ENCODE measurements at places on chromosomes 4 and X.
A peak's percentile ranks its signal among the peaks of the same experiment; 100 is the strongest.

- DNase-seq: no peak
These were observed 106.0 kb upstream of the GRXCR1 start for GRCh38 chr4:42786350-42787078.

- no peak for DNase-seq
These were observed 74.5 kb downstream of the NR3C2 start for GRCh38 chr4:148367756-148368155.

- DNase-seq: no peak
These were observed 2024.0 kb downstream of the PCDH7 start for GRCh38 chr4:32744211-32744610.

DNA sequence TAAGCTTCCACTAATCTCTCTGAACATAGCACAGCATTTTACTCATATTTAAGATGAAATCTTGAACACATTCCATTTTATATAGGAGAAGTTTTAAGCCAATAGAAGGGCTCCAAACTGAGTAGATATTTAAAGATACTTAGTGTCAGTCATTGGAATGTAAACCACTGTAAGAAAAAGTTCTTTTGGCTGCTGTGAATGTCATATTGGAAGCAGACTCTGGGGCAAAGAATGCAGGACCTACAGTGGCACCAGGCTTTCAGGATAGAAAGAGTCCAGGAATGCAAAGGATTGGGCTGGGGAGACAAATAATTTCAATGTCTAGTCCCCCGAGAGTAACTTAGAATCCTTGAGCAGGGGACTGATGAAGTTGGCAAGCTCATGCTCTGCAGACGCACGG is 1047.7 kb downstream of the STIM2 start:
- DNase-seq: no peak

DNA sequence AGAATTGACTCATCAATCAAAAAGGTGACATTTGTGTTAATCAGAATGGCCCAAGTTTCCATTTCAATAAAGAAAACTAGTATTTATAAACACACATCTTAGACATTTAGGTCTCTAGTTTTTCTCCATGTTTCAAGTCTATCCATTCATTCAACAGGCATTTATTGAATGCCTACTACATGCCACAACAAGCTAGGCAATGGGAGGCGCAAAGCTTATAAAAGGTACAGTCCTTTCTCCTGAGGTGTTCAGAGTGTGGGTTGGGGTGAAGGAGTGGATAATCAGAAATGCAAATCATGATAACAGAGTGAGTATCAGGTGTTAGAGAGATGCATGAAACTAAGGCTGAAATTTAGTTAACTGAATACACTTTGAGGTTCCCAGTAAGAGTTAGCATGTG is 78.0 kb downstream of the HCCS start:
- DNase-seq: no peak

- DNase-seq: no peak
These were observed 33.6 kb downstream of the RASSF6 start for GRCh38 chr4:73586666-73587065.

DNA sequence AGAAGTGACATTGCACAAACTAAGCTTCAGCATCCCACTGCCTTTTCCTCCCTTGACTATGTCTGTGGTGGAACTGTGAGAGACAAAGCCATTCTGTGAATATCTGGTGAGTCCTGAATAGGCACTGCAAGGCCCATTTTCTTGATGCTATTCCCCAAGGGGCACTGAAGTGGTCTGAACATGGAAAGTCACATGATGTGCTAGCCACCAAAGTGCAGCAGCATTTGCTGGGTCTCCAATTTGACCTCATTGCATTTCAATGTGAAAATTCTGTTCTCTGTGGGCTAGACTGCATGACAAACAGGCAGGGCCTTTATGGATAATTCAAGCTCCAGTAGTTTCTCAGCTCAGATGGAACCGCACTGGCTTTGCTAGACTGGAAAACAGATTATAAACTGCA is 627.4 kb upstream of the BOD1L1 start:
- no peak for DNase-seq

- no peak for DNase-seq
These were observed 86.2 kb downstream of the PPEF1 start for GRCh38 chrX:18793601-18794089.

DNA sequence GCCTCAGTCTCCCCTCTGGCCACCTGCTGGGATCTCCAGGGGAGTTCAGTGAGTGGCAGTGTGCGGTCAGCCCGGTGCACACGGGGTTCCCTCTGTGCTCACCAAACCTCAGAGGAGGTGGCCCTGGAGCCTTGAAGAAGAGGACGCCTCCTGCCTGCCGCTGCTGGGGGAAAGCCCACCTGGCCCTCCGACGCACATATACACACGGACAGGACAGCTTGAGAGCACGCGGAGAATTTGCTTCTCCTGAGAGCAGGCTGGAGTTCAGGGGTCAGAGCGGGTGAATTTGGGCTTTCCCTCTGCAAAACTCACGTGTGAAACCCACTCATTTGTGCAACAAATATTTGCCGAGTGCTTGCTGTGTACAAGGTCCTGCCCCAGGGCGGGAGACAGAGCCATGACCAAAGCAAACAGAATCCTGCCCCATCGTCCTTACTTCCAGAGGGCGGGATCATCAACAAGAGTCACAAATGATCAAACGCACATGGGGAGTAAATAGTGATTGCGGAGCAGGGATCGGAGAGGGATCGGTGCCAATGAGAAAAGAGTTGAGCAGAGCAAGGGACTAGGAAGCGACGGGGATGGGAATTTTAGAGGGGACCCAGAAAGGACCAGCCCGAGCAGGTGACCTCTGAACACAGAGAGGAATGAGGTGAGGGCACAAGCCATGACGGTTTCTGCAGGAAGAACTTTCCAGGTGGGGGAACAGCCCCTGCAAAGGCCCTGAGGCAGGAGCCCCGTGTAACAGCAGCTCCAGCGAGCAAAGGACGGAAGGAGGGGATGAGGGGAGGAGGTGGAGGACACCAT is 17.6 kb downstream of the BLOC1S4 start:
- DNase-seq: no peak

DNA sequence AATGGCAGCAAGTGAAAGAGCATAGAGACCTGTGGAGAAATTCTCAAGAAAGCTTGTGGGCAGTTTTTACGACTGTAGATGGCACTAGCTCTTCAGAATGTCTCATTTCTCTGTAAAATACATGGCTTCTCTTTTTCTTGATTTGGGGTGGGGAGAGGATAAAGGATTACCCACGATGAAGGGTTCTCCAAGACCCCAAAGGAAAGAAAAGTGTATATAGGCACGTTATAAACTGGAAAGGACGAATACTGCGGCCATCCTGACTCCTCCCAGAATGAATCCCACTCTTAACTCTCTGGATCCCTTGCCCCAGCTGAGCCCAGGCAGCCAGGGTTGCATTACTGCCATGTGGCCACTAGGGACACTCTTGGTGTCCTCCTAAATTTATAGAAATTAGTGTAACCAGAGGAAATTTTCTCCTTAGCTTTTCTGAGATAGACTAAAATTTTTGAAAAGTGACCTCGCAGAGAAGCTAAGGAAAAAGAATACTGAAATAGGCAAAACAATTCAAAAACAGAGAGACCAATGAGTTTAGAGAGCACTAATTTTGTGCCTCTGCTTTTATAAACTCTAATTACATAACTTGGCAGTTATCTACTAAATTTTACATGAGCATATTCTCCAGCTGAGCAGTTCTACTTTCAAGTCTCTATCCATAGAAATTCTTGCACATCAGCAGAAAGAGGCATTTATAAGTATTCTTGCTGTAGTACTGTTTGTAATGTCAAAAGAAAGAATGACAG is 37.8 kb upstream of the PCDH19 start:
- DNase-seq: no peak

GRCh38 chr4:187972135-187972534 is 23.4 kb upstream of the ZFP42 start:
- no peak for DNase-seq

DNA sequence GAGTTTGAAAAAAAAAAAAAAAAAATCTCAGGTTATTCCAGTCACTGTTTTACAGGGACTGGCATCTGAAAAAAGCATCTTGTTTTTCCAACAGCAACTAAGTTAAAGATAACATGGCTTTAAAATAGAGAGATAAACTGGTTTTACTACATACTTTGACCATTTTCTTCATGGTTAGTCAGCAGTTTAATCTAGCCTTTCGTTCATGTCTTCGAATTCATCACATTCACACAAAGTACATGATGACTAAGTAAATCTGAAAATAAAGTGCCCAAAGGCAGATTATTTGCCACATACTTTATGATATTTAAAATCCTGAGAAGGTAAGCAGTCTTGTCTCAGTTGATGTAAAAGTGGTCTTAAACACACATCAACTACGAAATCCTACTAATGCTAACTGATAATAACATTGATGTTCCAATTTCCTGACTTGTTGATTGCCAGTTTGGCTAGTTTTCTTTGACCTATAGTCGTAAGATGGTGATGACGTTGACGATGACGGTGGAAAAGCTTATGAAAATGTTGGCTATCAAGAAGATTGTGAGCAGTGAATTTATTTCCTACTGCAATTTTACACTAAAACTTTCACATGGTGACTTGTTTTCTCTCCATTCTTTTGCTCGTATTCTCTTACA is 540.5 kb upstream of the BOD1L1 start:
- no peak for DNase-seq

DNA sequence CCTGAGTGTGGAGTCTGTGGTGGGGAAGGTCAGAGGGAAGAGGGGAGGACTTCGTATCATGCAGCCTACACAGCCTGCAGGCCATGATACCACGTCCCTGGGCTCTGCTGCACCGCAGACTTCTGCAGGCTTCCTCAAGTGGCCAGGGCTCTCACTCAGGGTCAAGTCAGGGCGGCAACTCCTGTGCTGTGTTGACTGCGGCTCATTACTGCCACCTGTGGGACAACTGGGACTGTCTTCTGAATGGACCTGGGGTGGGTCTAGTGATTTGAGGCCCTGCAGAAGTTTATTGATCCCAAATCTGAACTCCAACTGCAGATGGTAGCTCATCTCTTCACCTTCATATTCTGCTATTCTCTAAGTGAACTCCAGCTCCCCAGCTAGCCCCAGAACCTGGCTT is 167.1 kb downstream of the NSUN7 start:
- peak; percentile 25 for DNase-seq

DNA sequence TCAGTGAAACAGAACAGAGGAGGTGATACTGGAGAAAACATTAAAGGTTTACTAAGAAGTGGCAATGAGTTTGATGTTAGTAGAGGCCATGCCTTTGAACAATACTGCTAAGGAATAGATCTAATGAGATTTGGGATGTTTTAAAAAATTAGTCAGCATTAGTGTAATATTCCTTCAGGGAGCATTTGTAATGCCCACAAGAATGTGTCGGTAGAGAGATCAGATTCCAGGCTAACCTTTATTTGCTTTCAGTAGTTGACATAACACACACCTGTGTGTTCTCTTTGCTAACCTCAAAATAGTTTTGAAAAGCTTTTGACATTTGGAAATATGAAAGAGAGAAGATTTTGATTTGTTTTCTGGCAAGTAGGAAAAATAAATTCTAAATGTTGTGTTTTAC is 328.8 kb downstream of the BMPR1B start:
- DNase-seq: no peak

DNA sequence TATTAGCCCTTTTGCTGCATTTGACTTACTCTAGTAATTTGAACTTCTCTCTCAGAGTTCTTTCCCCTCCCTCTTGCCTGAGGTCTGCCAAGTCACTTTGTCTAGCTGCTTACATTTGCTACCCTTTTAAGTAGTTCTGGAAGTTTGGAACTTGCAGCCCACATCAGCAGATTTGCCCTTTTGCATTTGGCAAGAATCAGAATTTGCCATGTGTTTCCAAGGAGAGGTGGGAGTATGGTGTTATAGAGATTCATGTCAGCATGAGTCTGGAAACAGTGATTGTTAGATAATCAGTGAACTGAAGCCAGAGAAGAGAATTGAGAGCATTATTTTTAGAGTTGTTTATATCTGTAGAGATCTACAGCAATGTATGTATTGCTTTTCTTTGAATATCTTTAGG is 52.1 kb downstream of the KLHL34 start:
- DNase-seq: no peak

GRCh38 chr4:113116414-113117357 is 67.2 kb downstream of the ANK2 start:
- DNase-seq: no peak

GRCh38 chrX:103913356-103914020 is 48.9 kb upstream of the TMSB15B start:
- DNase-seq: no peak

DNA sequence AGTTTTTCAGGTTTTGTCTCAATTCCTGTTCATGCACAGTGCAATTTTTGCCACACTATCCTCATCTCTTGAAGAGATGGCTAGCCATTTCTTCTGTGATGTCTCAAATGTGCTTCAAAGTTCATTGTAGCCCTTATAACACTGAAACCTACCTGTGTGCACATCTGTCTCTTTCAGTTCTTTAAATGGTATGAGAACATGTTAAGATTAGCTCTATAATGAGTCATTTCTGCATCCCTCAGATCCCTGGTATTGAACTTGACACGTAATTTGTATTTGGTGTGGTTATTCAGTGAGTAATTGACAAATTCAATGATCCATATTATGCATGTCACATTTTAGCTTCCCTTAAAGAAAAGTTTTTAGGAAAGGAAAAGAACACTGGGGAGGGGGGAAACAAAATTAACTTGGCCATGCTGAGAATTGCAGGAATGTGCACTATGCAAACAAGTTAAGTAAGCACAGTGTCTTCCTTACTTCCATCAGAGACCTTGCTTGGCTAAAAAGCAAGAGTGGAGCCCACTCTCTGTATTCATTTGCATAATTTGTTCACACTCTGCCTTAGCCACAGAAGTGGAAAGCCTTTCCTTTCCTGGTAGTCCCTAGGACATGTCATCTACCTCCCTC is 659.8 kb upstream of the MAGEB2 start:
- DNase-seq: no peak

GRCh38 chrX:19152762-19153161 is 30.5 kb upstream of the ADGRG2 start:
- no peak for DNase-seq

GRCh38 chr4:5995901-5996623 is 22.2 kb downstream of the C4orf50 start:
- DNase-seq: no peak

- DNase-seq: no peak
These were observed 386.9 kb upstream of the MAOA start for GRCh38 chrX:43269201-43269600.

GRCh38 chrX:97525981-97526380 is 642.3 kb downstream of the RPA4 start:
- no peak for DNase-seq

Measured in activated CD8-positive, alpha-beta memory T cell treated with anti-CD3 and anti-CD28 coated beads for 48 hours (primary cell).